ENCODE measurements at places on chromosomes 2 and 18.

DNA sequence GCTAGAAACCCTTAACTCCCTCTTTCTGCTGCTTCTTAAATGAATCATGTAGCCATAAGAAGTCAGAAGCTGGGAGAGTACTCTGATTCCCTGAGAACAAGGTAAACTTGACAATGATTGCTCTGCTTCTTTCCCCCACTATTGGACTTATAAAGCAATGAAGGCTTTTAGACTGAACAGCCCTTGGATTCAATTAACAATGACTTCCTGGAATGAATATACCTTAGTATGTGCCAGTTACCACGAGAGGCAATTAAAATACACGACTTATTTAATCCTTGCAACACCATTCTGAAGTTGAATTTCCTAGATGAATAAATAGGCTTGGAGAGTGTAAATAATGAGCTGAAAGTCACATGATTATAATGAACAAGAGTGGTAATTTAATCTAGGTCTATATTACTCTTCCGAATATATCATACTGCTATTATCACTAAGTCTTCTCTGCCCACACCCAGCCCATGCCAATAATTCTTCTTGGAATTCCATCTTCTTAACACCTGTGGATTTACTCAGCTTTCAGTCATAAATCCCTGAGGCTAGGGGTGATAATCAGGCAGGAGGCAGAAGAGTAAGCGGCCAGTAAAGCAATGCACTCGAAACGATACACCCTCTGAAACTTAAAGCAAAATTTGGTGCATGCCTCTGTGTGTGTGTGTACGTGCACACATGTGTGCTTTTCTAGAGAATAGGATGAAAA is 170.2 kb downstream of the ATAD2B start:
- DNase-seq = no peak

- no peak for DNase-seq
Measured at GRCh38 chr2:145623136-145623535, 1103.2 kb upstream of the ZEB2 start.

DNA sequence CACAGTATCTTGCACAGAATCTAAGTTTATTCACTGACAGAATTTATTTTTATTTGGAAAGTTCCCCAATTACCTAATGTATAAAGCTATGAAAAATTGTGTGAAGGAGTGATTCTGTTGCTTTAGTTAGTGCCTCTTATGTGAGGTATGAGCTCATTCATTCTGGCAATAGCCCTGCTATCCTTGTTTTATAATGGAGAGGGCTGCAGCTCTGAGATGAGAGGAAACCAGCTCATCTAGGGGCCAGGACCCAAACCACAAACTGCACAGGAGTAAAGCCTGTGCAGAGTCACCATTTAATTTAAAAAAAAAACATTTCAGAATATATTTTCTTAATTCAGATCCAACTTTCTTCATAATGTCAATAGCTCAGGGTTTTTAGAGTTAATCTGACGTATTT is 383.0 kb downstream of the TMEM182 start:
- no peak for DNase-seq

GRCh38 chr2:224819075-224819474 is 102.9 kb upstream of the CCDC195 start:
- peak; percentile 19 for DNase-seq

- DNase-seq = no peak
Measured at GRCh38 chr2:223075301-223076270, 23.6 kb downstream of the KCNE4 start.

DNA sequence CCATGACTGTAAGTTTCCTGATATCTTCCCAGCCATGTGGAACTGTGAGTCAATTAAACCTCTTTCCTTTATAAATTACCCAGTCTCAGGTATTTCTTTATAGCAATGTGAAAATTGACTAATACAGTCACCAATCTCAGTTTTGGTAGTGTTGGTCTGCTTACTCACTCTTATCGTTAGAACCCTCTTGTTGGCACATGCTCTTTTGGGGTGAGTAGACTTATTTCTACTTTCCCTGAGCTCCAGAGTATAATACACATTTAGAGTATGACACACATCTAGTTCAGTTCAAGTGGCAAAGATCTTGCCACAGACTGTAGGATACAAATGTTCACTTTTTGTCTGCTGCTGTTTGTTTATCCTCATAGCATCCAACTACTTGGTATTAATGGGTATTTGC is 347.5 kb upstream of the CELF4 start:
- no peak for DNase-seq

- DNase-seq = no peak
Measured at GRCh38 chr2:204645018-204645773, 99.9 kb downstream of the PARD3B start.

- DNase-seq = no peak
Measured at GRCh38 chr2:148794558-148794957, 80.5 kb upstream of the KIF5C start.

DNA sequence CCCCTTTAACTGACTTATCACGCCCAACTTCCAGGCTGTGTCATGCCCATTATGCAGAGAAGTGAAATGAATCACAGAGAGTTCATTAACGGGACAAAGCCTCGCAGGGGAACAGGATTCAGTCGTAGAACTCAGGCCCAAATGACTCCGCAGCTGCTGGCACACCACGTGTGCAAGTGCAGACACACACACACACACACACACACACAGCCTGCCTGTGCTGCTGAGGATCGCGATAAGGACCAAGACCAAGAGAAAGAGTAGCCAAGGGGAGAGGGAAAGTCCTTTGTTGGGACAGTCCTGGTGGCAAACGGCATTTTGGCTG is 90.0 kb upstream of the TAF1B start:
- DNase-seq = no peak

DNA sequence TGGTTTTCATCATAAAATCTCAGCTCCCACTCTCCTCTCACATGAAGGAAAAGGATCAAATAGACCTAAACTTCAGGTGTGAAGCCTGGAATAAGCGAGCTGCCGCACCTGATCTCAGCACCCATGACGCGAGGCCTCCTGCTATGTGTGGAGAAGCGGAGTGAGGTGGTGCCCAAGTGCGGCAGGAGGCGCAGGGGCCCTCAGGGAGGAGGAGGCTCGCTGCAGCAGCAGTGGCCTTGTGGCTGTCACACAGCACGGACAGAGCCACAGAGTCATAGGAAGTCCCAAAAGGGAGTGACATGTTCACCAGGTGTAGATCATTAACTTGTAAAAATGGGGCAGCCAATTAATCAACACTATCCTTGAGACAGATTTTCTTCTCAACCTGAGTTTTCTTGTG is 9.1 kb downstream of the SCLY start:
- DNase-seq = no peak

DNA sequence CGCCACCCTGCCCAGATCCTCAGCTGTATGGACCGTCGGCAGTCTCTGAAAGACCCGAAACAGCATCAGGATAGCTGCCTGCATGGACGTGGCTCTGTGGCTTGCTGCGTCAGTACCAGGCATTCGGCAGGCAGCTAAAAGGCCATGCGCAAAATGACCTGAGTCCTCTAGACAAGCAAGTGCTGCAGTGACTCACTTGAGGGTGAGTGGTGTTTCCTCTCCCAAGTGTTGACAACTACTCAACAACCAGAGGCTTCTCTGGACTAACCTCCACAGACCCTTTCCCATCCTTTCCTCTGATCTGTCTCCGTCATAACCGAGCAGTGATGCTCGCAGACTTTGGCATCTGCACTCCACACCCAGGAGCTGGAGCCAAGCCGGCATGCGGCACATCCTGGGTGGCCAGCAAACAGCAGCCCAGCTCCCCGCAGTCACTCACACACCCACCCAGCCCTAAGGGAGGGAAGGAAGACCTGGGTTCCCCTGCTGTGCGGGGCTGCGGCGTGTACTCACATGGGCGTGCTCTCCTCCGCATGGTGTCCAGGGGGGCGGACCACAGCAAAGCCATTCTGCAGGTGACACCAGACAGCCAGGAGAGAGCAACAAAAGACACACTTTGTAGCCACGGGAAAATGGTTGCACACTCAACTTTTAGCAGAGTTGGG is 239.3 kb downstream of the TWIST2 start:
- no peak for DNase-seq

GRCh38 chr2:192098814-192099491 is 95.8 kb downstream of the TMEFF2 start:
- DNase-seq = no peak

DNA sequence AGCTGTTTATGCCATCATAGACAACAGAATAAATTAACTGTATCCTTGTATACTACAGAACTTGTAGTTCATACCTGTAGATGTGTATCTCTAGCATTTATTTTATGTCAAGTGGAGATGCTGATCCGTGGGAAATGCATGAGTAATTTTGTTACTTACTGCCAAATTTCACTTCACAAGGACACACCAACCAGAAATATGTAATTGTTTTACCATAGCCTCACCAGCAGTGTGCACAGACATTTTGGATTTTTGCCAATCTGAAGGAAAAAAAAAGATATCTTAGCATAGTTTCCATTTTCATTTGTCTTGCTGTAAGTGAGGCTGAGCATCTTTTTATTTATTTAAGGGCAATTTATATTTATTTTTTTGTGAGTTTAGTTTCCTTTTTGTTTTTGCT is 265.1 kb upstream of the OSR1 start:
- no peak for DNase-seq

DNA sequence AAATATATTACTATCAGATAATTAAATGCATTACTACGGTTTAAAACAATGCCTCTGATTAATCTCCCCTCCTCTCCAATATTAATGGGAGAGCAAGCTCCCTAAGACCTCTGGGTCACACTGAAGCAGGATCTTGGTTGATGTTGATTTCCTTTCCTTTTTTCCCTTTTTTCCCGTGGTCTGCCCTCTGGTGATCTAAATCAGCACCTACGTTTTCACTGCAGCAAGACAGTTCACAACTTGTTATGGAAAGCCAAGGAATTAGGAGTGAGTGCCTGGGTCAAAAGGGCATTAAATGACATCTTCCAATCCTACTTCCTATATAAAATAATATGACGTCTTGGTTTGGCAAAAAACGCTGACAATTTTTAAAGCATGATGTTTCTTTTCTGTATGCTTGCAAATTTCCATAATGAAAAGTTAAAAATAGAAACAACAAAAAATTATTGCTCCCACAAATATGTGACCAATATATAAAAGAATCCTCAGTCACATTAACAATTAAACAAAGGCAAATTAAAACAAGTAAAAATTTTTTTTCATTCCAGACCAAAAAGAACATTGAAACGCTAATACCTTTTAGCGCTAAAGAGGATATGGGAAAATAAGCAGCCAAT is 7.9 kb upstream of the CFAP36 start:
- DNase-seq = no peak

DNA sequence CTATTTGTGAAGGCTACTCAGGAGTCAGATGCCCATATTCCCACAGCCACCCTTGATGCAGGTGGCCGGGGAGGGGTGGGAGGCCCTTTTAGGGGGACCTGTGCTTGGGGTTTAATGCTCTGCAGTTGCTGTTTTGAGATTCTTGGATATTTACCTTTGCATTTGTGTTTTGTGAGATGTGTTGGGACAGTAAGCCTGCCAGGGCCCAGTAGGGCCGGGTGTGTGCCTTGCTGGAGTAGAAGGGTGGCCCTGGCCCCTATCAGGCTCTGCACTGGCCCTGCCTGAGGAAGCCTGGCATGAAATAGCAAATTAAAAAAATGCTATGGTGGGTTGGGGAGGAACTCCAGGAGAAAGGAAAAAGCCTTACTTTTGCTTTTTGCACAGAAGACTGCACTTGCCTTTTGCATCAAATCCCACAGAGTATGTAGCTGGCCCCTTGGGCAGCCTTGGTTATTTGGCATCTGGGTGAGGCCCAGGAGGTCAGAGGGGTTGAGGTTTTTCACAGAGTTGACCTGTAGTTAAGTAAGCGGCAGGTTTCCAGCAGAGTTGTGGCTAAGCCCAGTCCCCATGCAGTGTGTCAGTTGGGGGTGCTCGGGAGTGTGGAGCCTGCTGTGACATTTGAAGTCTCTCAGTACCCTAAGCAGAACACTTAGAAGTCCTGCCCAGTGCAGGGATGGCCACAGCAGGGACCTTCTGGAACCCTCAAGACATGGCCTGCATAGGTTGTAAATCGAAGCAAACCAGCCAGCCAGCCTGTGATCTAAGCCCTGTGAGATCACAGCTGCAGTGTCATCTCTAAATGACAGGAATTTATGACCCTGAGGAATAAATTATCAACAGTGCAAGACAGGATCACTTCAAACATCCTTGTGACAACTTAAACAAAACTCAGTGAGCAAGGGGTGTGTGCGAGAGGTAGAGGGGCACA is 68.8 kb downstream of the SH3RF3 start:
- no peak for DNase-seq

- no peak for DNase-seq
Measured at GRCh38 chr2:234290671-234291070, 206.2 kb downstream of the ARL4C start.

DNA sequence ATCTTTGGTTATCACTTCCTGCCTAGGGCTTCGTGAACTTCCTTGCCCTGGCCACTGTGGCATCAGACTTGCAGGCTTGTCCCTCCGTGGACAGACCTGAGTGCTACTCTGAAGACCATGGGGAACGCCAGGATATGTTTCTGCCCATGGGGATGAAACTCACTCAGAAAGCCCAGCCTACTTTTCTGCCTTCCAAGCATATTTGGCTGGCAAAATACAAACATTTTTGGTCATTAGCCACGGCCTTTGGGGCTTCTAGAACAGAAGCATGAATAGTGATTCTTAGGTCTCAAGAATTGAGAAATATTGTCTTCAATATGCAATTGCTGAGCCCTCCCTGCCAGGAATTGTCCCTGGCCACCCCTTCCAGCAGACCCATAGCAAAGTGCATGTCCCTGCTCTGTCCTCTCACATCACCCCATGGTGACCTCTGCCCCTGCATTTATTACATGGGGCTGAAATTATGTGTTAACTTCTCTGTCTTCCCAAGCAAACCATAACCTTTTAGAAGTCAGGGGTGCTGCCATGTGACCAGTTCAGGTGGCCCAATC is 152.4 kb downstream of the OSR1 start:
- no peak for DNase-seq

GRCh38 chr2:187207126-187207525 is 240.9 kb downstream of the CALCRL start:
- DNase-seq = no peak

DNA sequence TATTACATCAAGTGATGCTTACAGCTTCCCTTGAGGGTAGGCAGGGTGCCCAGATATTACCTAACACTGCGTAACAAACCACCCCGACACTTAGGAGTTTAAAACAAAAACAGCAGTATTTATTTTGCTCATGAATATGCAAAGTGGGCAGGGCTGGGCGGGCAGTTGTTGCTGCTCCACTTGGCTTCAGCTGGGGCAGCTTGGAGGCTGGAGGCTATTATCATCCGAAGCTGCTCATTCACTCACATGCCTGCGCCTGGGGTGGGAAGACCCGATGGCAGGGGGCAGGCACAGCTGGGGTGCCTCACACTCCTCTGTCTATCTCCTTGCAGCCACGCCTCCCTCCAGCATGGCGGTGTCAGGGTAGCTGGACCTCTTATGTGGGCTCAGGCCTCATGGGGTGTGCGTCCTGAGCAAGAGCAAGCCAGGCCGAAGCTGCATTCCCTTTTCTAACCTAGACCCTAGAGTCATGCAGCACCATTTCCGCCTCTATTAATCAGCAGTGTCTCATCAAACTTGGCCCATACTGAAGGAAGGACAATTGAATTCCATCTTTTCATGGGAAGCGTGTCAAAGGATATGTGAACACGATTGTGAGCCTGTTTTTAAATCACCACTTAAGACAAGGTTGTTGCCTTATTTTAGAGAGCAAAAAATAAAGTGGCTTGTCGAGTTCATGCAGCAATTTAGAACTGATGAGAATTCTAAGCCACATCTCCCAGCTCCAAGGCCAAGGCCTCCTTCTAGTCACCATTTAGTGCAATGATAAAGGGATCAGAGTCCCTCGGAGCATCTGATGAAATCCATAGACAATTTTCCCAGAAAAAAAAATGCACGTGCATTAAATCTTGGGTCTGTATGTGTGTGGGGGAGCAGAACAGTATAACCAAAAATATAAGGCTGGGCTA is 54.9 kb downstream of the SDC1 start:
- no peak for DNase-seq

GRCh38 chr2:129722306-129723019 is 257.0 kb upstream of the RAB6C start:
- DNase-seq = no peak

- no peak for DNase-seq
Measured at GRCh38 chr2:144753416-144753815, 233.5 kb upstream of the ZEB2 start.
